ENCODE measurements at places on chromosomes 5 and 9.

GRCh38 chr9:133280392-133280791 lies 5.4 kb upstream of the ABO start:
- DNase-seq: no peak

GRCh38 chr5:152221721-152222629 lies 183.1 kb downstream of the NMUR2 start:
- DNase-seq: no peak

GRCh38 chr9:715743-716400 lies 125.6 kb upstream of the DMRT1 start:
- peak; percentile 57 for DNase-seq

DNA sequence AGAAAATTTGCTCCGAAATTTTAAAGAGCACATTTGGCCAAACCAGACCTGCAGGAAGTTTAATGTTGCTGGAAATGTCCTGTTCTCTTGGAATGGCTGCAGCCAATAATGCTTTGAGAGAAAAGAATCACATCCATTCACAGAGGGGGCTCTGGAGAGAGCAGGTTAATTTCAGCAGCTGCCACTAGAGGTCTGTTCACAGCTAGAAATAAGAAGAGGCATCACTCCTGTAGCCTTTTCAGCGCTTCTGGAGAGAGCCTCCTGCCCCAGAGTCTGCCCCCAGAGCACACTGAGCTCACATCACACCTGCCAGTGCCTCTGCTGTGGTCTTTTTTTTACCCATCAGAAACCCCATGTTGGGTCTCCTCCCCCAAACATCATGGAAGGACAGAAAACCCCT lies 124.8 kb upstream of the RAD23B start:
- DNase-seq: peak; percentile 64

- no peak for DNase-seq
Measured at GRCh38 chr9:2603621-2604020, 18.0 kb upstream of the VLDLR start.

DNA sequence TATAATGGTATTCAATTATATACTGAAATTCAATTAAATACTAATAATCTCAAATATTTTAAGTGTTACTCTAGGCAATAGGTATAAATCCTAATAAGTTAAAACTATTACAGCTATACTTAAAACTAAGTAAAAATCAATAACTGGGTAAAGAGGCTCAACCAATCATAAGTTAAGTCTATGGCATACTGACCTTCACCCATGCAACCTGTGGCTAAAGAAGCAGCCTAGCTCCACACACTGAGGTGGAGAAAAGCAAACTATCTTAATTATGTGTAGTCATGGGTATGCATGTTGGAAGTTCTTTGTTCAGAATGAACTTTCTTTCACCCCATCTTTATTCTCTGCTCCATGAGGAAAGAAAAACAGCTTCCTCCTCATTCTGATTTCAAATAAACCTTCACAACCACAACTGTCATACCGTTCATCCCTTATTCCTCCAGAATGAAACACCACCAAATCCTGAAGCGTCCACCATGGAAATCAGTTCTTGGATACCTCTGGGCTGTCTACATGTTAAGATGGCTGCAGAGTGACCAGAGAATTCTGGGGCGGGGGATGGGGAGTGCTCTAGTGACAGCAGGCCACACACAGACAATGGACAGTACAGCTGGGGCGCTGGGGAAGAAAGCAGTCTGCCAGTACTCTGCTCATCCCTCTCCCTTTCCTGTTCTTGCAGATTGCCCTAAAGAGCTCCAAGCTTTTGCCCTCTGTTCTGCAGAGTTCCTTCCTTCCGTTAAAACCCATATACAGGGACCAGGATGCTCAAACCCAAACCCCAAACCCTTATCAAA lies 62.3 kb downstream of the RIGI start:
- DNase-seq: no peak

DNA sequence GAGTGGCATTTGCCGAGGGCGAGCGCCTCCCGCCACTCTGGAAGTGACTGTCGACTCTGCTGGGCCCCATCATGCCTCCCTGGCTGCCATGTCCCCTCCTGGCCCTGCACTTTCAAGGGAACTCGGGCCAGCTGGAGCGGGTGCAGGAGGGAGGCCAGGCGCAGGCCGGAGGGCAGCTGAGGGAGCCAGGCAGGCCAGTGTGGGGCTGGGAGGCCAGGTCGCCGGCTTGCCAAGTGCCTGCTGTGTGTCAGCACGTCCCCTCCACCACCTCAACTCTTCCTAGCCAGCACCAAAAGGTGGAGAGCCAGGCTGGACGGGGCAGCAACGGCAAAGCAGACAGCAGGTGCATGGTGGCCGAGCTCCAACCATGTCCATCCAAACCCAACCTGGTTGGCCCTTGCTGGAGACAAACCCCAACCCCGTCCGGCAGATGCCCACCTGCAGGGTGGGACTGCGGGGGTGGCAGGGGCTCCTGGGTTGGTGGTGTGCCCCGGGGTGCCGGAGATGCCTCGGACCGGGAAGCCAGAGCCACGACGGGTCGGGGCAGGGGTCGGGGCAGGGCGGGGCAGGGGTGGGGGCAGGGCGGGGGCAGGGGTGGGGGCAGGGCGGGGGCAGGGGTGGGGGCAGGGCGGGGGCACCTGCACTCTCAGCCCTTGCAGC lies 36.5 kb upstream of the EGFL7 start:
- no peak for DNase-seq

- DNase-seq: no peak
Measured at GRCh38 chr9:31445960-31446359, 938.5 kb upstream of the ACO1 start.

DNA sequence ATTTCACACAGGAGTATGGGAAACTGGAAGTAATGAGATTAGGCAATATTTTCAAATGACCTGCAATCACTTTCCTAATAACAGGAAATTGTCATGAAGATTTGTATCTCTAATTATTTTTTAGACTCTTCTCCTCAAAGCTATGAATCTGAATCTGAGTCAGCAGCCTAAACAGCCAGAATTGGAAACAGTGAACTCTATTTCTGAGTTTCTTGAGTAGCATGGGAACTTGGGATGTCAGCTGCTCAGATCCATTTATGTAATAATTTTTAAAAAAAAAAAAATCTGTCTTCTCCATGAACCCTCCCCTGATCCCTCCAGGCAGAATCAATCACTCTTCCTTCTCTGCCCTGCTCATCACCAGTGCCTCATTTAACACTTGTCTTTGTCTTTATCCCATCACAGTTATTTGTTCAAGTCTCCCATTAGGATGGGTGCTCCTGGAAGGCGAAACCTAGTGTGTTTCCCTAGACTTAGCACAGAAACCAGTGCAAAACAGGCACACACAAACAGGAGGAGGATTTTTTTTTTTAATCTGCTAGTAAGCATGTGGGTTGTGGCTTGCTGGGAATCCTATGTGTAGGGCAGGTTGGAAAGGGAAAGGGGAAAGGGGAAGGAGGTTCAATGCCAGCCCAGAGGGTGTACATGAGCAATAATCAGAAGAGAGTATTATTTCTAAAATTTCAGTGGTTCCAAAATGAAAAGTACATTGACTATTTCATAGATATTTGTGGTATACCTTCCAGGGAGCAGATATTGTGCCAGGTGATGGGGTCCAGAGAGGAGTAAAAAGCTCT lies 186.8 kb downstream of the TTLL11 start:
- no peak for DNase-seq

GRCh38 chr5:134406390-134406789 lies 5.3 kb downstream of the CDKN2AIPNL start:
- DNase-seq: no peak

GRCh38 chr9:136050701-136051452 lies 44.2 kb downstream of the NACC2 start:
- DNase-seq: peak; percentile 63

GRCh38 chr5:80967500-80968181 lies 7.5 kb downstream of the RASGRF2 start:
- no peak for DNase-seq

DNA sequence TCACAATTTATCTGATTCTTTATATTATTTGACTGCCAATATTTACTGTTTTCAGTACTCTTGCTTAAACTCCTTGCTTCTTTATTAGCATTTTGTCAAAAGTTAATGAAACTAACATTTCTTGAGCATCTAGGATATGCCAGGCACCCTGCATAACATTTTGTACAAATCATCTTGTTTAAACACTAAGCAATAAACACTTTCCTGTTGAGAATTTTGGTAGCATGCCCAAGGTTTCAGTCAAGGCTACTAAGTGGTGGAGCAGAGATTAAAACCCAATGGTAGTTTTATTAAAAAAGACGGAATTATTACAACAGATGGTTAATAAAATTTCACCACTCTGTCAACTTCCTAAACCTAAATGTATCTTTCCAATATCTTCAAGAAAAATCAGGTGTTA lies 43.2 kb downstream of the SKIC3 start:
- DNase-seq: no peak
